ENCODE measurements at places on chromosomes 2 and 18. TPM values are rescaled to one million over a fixed set of nuclear protein-coding genes. Genes with fewer than 3 reads are reported as not detected.

PROKR1 gene
- total RNA-seq = not detected

RGPD4 gene
- not detected for total RNA-seq

HOXD10 gene
- total RNA-seq = not detected

DSEL gene
- total RNA-seq = 0.06 TPM

REG3G gene
- total RNA-seq = not detected

EFHD1 gene
- 0.24 TPM for total RNA-seq

SEH1L gene
- total RNA-seq = 67.2 TPM

DNAJC5G gene
- total RNA-seq = not detected

IGFBP2 gene
- total RNA-seq = not detected

ADCY3 gene
- total RNA-seq = 71.9 TPM

APCDD1 gene
- total RNA-seq = not detected

ALPG gene
- not detected for total RNA-seq

GREB1L gene
- total RNA-seq = not detected

CYRIA gene
- 13.3 TPM for total RNA-seq

GRCh38 chr2:20797096-20797495 lies 25.8 kb downstream of the LDAH start:
- DNase-seq = no peak

DNA sequence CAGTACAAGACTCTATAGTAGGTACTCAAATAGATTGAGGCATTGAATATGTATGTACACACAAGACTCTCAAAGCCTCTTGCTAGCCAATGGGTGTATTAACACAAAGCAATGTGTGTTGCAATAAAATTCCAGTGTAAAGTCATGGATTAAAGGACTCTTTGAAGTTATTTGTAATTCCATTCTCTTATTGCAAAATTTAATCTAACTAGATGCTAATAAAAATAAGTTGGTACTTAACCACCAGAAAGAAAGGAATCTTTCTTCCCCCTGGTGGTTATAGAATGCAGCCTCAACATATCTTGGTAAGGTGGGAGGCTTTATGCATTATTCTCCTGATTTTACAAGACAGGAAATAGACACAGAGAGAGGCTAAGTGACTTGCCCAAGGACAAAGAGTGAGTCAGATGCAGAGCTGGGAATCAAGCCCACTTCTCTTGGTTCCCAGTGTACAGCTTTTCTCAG lies 18.0 kb downstream of the LRP1B start:
- DNase-seq = no peak

- DNase-seq = no peak
These were observed 548.6 kb downstream of the LRP1B start for GRCh38 chr2:141582213-141582612.

- no peak for DNase-seq
These were observed 819 bp upstream of the SERPINE2 start for GRCh38 chr2:224039770-224040440.

DNA sequence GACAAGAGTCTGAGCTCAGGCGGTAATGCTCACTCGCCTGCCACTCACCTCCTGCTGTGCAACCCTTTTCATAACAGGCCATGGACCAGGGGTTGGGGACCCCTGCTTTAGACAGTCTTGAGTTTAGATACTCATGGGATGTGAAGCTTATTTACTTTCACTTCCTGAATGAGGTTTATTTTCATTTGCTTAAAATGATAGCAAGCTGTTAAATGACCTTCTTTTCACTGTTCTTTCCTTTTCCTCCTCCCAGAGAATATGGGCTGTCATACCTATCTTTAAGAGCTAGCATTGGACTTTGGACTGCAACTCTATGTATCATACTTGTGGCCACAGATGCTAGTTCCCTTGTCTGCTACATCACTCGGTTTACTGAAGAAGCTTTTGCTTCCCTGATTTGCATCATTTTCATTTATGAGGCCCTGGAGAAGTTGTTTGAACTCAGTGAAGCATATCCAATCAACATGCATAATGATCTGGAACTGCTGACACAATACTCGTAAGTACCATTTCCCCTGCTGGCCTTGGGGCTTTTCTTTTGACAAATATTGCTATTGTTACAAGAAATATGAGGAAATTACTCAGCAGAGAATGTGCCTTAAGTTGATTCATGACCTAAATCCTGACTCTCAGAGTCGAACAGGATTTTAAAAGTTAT lies 168.5 kb downstream of the DPP4 start:
- DNase-seq = peak; percentile 71

DNA sequence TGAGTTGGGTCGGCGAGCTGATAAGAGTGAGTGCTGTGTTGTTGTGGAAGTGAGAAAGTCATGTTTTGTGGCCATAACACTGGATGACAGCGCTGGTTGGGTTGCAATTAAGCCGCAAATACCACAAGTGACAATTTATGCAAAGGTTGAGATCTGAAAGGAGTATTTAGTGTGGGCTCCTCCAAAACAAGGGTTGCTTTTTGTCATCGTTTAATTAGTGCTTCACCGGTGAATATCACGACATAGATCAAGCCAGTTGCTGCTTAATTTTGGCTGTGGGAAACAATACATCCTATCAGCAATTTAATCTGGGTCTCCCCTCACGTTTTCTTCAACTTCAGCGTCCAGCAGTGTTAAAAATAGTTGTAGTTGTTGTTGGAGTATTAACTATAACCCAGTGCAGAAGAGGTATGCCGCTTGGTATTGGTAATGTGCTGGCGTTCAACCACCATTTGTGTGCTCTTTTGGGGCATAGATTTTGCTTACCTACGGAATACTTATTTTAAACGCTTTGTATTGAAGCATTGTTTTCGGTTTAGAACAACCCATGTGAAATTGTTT lies 662 bp downstream of the ACVR2A start:
- DNase-seq = peak; percentile 64

- no peak for DNase-seq
These were observed 327.5 kb downstream of the KIAA1328 start for GRCh38 chr18:37156330-37156942.

DNA sequence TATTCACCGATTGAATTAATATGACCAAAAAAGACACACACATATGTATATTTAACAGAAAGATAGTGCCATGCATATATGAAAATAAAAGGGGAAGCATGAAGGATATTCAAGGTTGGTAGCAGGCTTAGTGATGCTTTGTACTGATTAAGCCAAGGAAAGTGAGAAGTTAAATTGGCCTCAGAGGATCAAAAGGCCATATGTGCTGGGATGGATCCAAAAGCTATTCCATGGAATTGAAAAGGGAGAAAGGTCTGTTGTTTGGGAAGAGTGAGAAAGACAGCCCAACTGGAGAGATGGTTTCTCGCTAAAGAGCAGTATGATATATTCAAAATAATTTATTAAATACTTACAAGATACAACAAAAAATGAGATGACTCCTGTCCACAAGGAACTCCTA lies 65.9 kb downstream of the INSIG2 start:
- DNase-seq = no peak
